Right forelimb (tissue), 1 donor: ENCODE measurements at places on chromosomes 1 and 21.

GRCh38 chr1:27144920-27145661 lies 9.8 kb downstream of the SLC9A1 start:
- DNase-seq: peak; percentile 47

- DNase-seq: no peak
Observed at GRCh38 chr1:25131794-25132193, 100.5 kb downstream of the SYF2 start.

DNA sequence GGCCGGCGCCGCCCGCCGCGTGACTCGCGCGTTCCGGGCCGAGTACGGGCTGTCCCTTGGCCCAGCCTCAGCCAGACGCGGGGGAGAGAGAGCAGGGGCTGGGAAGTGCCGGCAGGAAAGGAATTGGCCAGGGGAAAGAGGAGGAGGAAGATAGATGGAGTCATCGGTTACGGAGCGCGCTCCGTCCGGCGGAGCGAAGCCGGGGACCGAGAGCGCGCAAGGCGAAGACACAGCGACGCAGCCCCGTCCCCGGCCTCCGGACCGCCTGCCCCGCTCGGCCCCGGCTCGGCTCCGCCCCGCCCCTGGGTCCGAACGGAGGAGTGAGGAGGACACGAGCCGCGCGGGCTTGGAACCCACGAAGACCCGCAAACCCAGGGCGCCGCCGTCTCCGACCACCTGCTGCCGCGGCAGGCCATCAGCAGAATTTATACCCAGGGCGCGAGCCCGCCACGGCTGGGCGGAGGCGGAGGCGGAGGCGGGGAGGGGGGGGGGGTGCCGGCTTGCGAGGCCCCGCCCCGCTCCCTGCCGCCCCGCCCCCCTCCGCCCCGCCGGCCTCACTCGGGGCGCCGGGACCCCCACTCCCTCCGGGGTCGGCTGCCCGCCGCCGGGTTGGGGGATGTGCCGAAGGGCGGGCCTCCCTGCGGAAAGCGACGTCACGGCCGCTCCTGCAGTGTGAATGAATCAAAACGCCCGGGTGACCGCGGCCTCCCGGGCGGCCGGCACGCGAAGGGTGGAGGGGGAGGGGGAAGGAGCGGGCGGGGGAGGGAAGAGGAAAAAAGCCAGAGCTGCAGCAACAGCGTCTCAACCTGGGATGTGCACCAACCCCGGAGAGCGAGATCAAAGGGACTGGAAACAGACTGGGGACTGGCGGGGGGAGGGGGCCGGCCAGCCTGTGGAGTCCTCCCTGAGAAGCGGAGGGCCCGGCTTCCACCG lies at the start of gene LHX4:
Gene LHX4 (plus strand): TSS at position 782 of the 933 bp plus-strand sequence. CDS start 266 bp downstream, outside the sequence.
- no peak for DNase-seq

DNA sequence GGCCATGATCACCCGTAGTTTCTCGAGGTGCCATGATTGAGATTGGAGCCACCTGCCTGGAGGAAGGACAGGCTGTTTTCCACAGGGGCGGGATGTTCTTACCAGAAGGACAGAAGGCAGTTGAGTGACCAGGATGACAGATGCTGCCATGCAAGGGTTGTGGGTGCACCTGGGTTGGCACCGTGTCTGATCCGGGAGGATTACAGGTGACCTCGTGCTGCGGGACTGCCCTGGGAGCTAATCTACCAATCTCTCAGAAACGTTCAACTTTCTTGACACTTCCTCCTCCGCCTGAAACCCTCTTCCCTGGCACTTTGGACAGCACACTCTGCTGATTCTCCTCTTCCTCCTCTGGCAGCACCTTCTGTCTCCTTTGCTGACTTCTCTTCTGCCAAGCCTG lies 13.8 kb upstream of the SLC6A9 start:
- DNase-seq: no peak

GRCh38 chr1:22553991-22554522 lies 9.2 kb upstream of the EPHA8 start:
- DNase-seq: no peak

- DNase-seq: no peak
Observed at GRCh38 chr21:14991957-14992356, 72.8 kb downstream of the NRIP1 start.

GRCh38 chr1:65319141-65319540 lies 9.8 kb downstream of the DNAJC6 start:
- no peak for DNase-seq

DNA sequence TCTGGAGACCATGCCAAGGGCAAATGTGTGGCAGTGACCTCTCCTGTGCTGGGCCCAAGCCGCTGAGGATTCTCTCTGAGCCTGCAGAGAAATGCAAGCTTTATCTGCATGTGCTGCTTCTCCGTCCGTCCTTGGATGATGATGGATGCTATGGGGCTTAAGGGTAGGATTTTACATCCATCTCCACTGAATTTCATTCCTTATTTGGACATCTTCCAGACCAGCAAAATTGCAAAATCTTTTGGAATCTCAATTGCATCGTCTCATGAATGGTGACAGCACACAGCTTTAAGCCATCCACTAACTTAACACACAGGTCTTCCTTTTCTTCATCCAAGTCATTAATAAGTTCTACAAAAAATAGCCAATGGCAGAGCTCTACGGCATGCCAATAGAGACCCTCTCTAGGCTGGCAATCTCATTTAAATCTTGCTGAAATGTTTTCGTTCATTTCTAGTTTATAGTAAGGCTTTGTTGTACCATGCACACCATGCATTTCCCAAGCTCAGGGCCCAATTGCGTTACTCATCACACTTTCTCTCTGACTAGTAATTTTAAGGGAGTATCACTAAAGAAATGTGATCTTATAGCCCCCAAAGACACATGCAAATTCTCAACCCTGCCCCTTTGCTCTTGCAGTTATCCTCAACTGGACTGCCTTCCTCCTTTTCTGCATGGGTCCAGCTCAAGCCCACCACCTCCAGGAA lies 11.1 kb downstream of the BATF3 start:
- DNase-seq: no peak

- DNase-seq: no peak
Observed at GRCh38 chr1:154176337-154176736, 15.6 kb downstream of the TPM3 start.

DNA sequence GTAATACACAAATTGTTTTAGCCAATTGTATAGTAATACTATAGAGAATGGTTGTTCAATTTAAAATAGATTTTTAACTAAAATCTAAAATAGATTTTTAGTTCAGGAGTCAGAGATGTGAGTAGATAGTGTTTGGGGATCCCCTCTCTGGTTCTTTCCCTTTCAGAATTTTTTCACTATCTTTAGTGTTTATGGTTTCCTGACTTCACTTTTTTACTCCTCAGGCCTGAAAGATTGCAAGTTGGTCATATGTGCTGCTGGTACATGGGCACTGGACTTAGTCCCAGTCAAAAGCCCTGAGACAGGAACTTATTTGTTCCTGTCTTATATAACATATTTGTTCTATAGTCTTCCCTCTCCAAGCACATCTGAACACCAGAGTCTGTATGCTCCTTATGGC lies 96.8 kb upstream of the ATP1B1 start:
- DNase-seq: no peak

- no peak for DNase-seq
Observed at GRCh38 chr1:200774311-200774710, 35.6 kb downstream of the CAMSAP2 start.

DNA sequence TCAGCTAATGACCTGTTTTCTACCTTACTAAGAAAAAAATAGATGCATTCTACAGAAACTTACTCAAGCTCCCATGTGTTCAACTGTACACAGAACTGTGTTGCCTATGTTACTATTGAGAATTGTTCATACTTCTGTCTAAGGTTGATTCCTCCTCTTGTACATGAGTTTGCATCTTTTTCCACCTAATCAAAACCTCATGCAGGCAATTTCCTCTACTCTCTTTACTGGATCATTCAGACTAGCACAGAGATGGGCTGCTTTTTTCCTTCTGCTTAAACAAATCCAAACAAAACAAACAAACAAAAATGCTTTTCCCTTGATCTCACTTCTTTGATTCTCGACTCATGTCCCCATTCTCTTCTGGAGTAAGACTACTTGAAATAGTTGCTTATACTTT lies 58.8 kb upstream of the PTGFR start:
- no peak for DNase-seq

- DNase-seq: no peak
Observed at GRCh38 chr1:98147280-98147679, 226.4 kb upstream of the DPYD start.

DNA sequence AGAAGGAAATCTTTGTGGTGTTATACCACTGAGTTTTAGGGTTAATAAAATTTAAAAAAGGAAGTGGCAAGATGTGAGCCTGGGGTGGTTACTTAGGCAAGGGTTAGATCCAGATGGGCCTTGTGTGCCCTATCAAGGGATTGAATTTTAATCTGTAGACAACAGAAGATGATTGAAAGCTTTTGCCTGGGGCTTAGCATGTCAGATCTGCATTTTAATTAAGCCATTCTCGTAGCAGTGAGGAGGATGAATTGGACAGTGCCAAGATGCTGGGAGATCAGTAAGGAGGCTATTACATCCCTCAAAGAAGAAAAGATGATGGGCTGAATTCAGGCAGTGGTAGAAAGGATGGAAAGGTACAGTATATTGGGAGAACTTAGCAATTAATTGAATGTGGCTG lies 42.3 kb downstream of the HMGB4 start:
- DNase-seq: no peak

GRCh38 chr1:180791806-180792205 lies 120.9 kb upstream of the KIAA1614 start:
- no peak for DNase-seq

GRCh38 chr1:30103708-30104411 lies 619.5 kb downstream of the MATN1 start:
- no peak for DNase-seq

GRCh38 chr1:165671526-165671925 lies 26.8 kb downstream of the ALDH9A1 start:
- DNase-seq: no peak

- no peak for DNase-seq
Observed at GRCh38 chr1:22816067-22816775, 105.6 kb downstream of the EPHB2 start.

DNA sequence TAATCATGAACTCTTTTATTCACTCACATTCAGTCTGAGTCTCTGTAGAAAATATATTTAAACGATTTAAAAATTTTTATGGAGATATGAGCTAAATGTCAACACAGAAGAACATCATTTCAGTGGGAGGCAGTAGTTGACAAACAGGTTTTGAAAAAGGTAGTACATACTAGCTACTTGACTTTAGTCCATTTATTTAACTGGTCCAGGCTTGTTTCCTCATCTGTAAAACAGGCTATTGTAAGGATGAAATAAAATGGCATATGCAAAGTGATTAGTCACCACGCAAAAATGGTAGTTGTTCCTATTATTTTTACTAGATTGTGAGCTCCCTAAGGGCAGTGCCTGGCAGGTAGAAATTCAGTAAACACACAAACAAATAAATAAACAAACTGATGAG lies 75.2 kb downstream of the NTPCR start:
- no peak for DNase-seq

GRCh38 chr1:232463225-232463624 lies 166.7 kb downstream of the SIPA1L2 start:
- no peak for DNase-seq

DNA sequence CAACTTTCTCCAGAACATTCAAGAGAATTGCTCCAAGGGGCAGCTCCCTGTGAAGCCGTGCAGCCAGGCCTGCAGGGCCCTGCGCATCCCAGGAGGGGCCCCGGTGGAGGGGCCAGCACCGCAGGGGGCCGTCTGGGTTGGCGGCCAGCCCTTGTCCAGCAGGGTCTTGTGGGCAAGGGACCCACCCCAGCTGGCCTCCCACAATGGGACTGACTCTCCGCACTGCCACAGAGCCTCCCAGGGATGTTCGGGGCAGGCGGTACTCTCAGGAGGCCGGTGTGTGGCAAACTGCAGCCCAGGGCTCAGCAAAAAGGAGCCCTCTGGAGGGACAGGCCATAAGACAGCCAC lies 68.2 kb upstream of the COL6A1 start:
- DNase-seq: no peak

GRCh38 chr1:171290621-171291020 lies 23.4 kb upstream of the FMO4 start:
- DNase-seq: no peak

DNA sequence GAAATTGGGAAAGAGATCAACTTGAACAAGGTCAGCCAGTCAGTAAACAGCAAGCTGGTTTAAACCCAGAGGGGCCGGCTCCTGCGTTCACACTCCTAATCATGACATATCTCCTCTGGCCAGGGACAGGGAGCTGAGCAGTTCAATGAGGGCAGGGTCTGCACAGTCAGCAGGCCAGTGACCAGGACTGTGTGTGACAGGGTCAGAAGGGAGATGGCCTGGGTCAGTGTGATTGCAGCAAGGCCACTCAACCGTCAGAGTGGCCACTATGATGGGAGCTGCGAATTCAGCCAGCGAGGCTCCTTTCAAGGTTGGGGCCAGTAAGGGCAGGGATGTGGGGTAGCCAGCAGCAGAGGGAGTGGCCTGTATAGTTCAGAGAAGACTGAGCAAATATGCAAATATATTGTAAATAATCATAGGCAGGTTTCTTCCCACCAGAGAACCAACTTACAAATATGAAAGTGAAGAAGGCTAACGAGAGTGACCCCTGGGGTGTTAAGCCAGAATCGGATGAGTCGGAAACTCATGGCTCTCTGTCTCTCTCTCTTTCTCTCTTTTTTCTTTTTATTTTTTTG lies 20.0 kb downstream of the NOL9 start:
- DNase-seq: no peak
